ENCODE measurements at places on chromosomes 2 and 18.
A peak's percentile ranks its signal among the peaks of the same experiment; 100 is the strongest.

DNA sequence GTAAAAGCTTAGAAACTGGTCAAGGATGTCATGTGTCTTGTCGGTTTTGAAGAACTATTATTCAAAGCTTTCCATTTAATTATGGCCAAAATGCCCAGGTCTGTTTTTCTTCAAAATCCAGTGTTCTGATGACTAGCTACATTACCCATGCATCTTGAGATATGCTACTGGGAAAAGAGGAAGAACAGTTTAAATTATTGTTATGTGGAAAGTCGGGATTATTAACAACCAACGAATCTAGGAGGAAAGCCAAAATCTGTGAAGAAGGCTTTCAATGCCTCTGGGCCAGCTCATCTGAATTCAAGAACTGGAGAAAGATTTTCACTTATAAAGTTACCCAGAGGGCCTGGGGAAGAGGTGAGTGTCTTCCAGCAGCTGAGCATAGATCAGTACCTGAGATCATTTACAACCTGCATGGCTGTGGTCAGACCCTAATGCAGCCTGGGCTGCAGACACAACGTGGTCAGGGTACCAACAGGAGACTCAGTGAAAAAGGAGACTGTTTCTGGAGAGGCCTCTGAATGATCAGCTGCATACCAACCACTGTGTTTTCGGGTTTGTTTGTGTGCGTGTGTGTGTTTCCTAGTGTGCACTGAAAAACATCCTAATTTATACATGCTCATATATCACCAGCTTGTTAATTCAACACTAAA is 308.5 kb downstream of the NRXN1 start:
- no peak for DNase-seq

DNA sequence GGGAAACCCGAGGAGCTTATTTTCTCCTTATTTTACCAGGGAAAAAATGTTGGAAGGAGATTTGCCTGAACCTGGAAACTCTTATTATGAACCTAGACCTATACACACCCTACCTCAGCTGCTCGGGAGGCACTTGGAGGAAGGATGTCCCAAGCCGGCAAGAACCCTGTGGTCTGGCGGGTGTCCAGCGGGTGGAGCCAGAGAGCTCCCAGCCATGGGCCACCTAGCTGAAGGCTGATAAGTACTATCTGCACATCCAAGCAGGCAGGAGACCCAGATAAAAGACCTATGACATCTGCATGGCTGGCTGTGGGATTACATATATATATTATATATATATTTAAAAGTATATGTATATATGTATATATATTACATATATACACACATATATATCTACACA is 1.1 kb upstream of the SLC14A1 start:
- peak; percentile 42 for DNase-seq

DNA sequence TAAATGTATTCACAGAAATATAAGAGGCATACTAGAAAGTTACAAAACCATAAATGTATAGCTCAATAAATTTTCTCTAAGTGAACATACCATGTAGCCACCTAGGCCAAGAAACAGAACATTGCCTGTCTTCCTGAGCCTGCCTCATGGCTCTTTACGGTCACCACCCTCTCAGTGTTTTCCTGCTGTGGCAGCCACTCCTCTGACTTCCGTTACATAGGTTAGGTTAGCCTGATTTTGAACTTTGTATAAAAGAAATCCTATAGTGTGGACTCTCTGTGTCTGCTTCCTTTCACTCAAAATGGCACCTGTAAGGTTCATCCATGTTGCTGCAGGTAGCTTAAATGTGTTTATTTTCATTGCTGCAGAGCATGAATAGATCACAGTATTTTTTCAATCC is 11.6 kb upstream of the ST3GAL5 start:
- DNase-seq, result no peak

DNA sequence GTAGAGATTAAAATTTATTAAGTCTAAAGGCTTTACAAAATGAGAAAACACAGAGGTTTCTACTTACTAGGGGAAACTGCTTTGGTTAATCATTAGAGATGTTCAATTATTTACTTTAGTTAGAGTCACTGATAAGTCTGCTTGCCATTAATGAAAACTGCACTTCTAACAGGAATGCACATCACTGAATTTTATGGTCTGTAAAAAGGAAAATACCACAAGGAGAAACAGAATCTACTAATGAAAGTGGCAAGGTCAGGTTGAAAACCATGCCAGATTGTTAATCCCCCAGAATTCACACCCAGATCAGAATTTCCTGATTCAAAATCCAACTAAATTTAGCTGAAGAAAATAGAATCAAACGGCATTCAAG is 90.5 kb upstream of the GRB14 start:
- no peak for DNase-seq

GRCh38 chr18:57437766-57438671 is 2.8 kb downstream of the ONECUT2 start:
- DNase-seq, result no peak

- no peak for DNase-seq
Observed at GRCh38 chr2:46841621-46842020, 74.0 kb downstream of the MCFD2 start.

GRCh38 chr18:74532511-74533025 is 1.7 kb upstream of the CNDP1 start:
- DNase-seq, result no peak

DNA sequence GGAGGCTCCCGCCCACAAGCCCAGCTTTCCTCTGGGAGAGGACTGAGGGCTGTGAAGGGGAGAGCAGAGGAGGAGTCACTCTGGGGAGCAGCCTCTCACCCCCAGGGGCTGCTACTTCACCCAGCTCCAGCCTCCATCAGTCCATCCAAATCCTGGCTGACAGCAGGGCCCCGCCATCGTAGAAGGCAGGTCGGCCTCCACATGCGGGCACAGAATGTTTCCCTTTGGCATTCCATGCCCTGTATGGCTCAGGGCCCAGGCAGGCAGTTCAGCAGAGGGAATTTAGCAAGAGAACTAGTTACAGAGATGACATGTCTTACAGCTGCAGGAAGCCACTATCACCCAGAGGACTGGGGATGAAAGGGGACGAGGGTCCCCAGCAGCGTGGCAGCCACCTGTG is 6.4 kb upstream of the ODC1 start:
- DNase-seq, result no peak

DNA sequence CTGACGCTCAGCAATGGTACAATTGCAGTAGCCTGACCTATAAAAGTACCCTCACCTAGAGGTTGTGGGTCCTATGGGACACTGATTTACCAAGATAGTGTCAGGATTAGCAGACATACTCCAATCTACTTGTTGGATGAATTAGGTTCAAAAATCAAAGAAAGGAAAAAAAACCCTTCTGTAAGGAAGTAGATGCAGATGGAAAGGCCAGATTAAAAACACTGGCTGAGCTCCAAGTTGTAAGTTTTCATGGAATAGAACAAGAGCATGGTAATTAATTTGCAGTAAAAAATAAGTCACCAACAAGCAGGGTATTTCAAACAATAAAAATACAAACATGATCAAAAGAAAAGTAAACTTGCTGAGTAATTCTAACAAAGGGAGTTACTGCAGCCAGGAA is 26.4 kb downstream of the IDH1 start:
- no peak for DNase-seq

GRCh38 chr2:237150831-237151375 is 65.2 kb downstream of the COPS8 start:
- DNase-seq, result no peak

GRCh38 chr2:220887876-220888275 is 684.2 kb downstream of the EPHA4 start:
- no peak for DNase-seq

DNA sequence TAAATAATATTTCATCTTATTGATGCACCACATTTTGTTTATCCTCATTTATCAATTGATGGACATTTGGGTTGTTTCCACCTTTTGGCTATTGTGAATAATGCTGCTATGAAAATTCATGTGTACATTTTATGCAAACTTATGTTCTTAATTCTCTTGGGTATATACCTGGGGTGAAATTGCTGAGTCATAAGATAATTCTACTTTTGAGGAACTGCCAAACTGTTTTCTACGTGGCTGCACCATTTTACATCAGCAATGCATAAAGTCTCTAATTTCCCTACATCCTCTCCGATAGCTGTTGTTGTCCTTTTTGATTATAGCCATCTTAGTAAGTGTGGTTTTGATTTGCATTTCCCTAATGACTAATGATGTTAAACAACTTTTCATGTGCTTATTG is 116.5 kb upstream of the DLX2 start:
- DNase-seq, result no peak

- DNase-seq, result no peak
Observed at GRCh38 chr18:31950583-31950982, 7.7 kb upstream of the TRAPPC8 start.

GRCh38 chr18:3819961-3820360 is 370.0 kb downstream of the TGIF1 start:
- no peak for DNase-seq

DNA sequence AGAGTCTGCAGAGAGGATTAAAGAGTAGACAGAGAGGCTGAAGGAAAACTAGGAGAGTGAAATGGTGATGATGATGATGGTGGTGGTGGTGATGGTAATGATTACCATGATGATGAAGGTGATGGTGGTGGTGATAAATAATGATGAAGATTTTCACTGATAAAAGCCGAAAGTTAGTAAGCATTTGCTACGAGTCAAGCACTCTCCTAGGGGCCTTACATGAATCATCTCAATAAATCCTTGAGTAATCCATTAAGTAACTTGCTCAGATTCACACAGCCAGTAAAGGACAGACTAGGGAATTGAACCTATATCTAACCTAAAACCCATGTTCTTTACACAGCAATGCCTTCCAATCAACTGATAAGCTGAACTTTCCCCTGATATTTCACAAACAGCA is 106.7 kb upstream of the PGAP1 start:
- DNase-seq, result no peak

- DNase-seq, result no peak
Observed at GRCh38 chr2:109721626-109722025, 72.5 kb upstream of the RGPD5 start.

- DNase-seq, result no peak
Observed at GRCh38 chr2:132668189-132668823, 1.7 kb downstream of the LYPD1 start.

DNA sequence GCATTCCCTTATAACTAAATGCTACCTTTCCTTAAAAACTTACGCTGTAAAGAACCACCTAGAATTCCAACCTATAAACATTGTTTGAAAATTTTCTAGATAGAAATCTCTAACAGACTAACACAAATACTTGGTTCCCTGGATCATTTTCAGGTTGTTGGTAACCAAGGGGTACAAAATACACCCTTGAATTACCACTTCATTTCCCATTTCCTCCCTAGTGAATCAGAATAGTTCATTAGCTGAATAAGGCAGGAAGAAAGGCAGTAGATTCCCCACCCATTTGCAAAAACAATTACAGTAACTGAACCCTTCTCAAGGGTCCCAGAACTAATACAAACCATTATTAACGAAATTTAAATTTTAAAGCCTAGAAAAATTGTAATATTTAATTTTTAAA is 5.5 kb downstream of the MEX3C start:
- no peak for DNase-seq

DNA sequence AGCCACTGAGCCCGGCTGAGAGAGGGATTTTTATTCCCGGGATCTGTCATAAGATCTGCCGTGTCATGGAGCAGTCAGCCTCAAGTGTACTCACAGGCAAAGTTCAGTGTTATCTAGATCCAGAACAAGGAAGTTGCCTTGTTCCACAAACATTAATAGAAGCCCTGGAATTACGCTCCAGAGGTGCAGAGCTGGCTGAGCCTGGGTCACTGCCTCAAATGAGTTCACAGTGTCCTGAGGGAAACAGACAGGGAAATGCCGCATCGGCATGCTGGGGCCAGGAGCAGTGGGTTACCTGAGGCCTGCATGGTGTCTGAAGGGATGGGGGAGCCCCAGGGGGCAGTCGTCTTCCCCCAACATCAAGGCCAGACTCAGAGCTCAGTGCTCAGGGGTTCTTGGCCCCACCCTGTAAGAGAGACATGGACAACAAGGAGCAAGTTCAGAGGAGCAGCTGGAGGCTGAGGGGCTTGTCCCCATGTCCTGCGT is 42.7 kb upstream of the ODC1 start:
- no peak for DNase-seq

- no peak for DNase-seq
Observed at GRCh38 chr2:15494877-15495276, 66.3 kb downstream of the NBAS start.

GRCh38 chr18:79741362-79741700 is 56.4 kb upstream of the KCNG2 start:
- DNase-seq, result no peak

DNA sequence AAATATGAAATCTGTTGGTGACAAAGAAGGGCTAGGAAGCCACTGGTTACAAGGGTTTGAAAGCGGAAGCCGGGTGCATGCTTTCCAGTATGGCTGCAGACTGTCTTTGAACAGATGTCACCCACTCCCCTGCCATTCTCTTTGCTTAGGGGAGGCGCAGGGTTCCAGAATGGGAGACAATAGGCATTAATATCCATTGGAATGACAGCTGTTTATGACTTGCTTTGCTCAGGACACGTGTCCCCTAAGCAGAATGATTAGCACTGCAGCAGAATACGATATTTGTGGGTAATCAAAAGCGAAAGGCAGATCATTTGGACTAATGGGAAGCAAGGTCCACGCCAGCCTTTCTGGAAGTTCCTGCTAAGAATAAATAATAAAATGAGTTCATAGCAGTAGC is 25.8 kb upstream of the NRP2 start:
- no peak for DNase-seq

DNA sequence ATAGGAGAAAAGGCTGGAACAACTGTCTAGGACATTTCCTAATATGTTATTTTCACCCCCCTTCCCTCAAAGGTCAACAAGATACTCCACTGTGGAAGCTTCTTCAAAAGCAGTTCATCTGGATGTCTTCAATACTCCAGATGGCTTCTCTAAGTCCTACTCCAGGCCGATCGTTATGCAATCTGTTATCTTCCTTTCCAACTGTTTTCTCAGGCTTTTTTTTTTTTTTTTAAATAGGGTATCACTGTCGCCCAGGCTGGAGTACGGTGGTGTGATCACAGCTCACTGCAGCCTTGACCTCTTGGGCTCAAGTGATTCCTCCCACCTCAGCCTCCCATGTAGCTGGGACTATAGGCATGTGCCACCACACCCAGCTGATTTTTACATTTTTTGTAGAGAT is 26.3 kb downstream of the ATP8B1 start:
- no peak for DNase-seq

GRCh38 chr2:68901199-68901514 is 30.0 kb upstream of the BMP10 start:
- DNase-seq, result no peak
